ENCODE measurements at places on chromosomes 2 and 18. TPM values are rescaled to one million over a fixed set of nuclear protein-coding genes. Genes with fewer than 3 reads are reported as not detected.

- peak; percentile 72 for DNase-seq
Observed at GRCh38 chr18:39845631-39846030, 2109.4 kb upstream of the PIK3C3 start.

GRCh38 chr2:170362871-170363631 is 185.1 kb downstream of the MYO3B start:
- DNase-seq = no peak

DNA sequence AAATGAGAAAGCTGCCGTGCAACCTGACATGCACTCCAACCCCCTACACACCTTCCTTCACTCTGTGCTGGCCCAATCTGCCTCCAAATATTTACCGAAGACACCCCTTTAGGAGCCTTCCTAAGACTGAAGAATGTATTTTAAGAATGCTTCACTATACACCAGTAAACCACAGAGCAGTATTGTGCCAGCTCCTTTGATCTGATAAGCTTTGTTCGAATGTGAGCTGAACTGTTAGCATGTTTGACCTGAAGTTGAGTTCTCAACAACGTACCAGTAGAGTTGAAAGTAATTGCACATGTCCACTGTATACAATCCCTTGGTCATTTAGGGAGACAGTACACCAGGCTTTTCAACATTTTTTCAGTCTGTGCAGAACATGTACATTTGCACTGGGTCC is 259.2 kb downstream of the TGIF1 start:
- DNase-seq = no peak

- DNase-seq = no peak
Observed at GRCh38 chr18:23924813-23925212, 89.7 kb upstream of the TTC39C start.

DNA sequence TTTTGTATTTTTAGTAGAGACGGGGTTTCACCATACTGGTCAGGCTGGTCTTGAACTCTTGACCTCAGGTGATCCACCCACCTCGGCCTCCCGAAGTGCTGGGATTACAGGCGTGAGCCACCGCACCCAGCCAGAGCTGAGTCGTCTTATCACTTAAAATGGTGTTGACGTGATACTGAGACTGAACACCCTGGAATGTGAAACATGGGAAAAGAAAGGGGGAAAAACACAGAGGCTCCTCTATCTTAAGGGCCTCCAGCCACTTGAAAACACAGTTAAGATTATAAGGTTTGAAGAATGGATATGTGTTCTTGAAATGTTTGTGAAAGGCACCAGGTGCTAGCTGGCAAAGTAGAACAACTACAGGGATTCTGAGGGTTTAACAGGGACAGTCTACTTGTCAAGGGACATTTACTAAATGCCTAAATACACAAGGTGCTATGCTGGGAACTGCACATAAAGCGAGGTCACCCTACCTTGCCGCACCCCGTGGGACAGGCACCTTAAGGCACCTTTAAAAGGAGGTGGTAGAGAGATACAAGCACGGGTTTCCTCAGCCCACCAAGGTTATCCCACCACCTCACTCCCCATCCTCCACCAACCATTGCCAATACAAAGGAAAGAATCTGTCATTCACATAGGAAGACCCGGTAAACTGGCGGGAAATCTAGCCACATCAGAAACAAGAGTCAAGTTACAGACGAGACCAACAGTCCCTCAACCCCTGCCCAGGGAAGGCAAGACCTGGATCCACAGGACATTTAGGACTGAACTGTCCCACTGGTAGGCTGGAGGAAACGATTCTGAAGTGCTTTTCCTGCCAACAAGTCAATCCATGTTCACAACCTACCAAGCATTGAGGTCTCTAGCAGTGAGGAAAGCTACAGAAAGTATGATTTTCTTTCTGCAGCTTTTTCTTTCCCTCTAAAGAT is 43.4 kb downstream of the STK39 start:
- DNase-seq = no peak

DNA sequence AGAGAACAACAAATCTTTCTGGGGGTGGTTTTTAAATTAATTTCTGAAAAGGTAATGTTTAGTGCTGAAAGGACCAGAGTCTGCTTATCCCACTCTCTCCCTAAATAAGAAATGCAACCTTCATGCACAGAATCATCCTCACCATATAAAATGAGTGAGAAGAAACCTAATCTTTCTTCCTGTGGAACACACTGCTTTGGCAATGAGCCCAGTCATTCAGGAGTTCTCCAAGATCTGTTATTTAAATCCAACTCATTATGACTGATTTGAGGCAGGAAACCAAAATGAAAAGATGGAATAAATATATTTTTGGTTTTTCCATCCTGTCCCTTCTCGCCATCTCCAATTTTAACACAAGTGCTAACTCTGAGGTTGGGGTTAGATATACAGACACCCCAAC is 228.3 kb downstream of the SRBD1 start:
- peak; percentile 24 for DNase-seq

FBLN7 gene
- total RNA-seq = under 0.01 TPM

DNA sequence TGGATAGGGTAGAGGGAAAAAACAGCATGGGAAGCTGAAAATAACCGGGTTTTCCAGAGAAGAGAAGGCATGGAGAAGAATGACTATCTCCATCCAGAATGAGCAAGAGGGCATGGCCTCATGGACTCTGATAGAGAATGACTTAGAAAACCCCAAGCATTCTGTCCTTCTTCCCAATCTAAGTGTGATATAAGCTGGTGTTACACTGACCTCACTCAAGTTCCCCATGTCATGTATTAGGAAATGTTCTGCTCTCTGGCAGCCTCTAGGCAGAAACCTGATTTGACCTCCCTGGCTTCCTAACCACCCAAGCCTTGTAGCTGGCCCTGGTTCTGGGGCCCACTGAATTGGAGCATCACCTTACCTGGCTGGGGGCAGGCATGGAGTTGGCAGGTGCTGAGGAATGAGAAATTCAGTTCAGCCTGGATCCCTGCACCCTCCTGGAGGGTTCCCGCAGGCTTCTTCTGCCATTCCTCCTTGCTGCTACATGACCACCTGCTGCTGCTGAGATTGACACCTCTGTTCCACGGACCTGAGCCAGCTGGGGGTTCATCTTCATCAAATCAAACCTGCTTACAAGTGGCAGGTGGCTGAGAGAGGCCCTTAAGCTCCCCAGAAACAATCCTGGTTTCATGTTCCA is 5.2 kb upstream of the SIGLEC15 start:
- no peak for DNase-seq

DNA sequence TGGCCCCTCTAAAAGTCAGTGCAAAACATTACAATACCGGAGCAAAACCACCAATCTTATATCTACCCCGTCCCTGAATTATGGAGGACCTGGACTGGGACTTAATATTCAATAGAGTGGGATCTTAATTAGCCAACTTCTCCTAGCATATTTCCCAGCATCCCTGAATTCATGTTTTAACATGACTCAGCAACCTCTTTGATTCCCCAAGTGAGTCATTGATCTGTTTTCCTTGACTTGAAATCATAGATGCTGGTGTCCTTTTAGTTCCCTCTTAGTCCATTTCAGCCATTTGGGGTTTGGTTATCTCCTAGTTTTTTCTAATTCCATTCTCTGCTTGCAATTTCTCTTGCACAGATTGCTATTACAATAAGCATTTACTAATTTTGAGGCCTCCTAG is 677.7 kb upstream of the CELF4 start:
- DNase-seq = peak; percentile 84

CCDC178 gene
- 0.90 TPM for total RNA-seq

NT5DC4 gene
- not detected for total RNA-seq

DNA sequence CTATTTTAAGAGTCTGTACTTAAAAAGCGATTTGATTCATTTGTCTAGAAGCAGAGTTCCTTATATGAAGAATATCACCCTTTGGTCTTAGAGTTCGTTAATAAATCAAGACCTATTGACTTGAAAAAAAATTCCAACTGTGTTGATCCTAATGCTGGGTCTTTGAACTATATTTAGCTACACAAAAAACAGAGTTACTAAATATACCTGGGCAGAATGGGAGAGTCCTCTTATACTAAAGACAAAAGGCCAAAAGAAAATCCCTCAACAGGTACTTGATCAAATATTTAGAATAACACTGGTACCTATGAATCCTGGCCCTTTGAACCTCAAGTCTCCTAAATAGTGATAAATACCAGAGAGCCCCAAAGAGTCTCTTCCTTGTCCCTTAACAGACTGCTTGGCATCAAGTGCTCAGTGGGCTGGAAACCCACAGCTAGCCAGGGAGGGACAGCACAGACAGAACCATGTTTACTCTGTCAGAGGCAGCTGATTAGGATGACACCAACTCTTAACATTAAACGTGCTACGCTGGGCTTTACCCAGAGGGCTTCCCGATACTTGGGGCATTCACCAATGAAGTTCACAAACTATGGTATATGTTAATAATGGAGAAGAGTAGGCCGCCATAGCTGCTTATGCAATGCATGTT is 95.1 kb downstream of the FIGN start:
- no peak for DNase-seq

- no peak for DNase-seq
Observed at GRCh38 chr2:74881176-74881575, 47.2 kb downstream of the HK2 start.

- DNase-seq = peak; percentile 82
Observed at GRCh38 chr18:9559253-9559652, 55.1 kb downstream of the PPP4R1 start.

PDE6D gene
- total RNA-seq = 8.7 TPM

GRCh38 chr2:120881981-120882788 is 146.5 kb downstream of the GLI2 start:
- DNase-seq = no peak

- peak; percentile 97 for DNase-seq
Observed at GRCh38 chr18:58669731-58670378, 1.4 kb upstream of the MALT1 start.

- DNase-seq = no peak
Observed at GRCh38 chr2:127661072-127661649, 14.2 kb downstream of the LIMS2 start.

DNA sequence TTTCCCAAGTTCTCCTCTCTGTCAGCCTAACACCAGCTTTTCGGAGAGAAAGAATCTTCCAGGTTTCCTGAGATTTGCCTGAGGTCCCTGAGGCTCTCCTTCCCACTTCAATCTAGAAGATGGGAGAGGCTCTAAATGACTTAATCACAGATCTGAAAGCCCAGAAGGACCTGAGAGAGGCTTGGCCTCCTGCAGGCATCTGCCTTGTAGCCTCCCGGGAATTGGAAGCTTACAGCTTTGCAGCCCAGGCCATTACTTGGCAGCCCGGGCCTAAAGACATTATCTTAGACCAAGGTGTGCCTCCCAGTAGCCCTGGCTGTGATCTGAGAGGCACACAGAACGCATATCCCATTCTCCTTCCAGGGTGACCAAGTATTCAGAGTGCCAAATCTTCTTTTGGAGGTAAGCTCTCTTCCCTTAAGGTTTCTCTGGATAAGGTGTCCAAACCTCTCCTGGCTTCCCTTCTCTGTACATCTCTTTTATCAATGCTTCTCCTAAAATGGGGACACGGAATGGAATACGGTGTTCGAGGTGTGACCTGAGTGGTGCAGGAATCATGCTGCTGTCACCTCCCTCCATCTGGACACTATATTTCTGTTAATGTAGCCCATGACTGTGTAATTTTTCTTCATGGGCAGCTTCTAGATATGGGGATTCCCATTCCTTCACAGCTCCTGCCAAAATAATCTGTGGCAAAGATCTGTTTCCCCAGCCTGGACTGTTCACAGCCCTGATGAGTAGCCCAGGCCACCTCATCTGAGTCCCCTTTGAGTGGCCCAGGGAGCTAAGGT is 16.0 kb downstream of the CTIF start:
- no peak for DNase-seq

DNA sequence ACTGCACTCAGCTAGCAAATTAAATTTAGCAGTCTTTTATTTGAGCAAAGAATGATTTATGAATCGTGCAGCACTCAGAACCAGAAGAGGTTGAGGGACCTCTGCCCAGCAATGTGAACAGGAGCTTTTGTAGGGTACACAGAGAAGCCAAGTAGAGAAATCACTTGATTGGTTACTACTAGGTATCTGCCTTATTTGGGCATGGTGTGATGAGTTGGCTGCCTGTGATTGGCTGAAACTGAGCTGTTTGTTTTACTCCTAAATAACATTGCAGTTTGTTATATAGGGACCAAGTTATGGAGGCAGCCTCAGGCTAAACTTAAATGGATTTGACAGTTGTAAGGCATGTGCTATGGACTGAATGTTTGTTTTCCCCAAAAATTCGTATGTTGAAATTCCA is 122.5 kb downstream of the RDH14 start:
- DNase-seq = no peak

GRCh38 chr2:239814116-239814860 is 210.9 kb downstream of the NDUFA10 start:
- no peak for DNase-seq

- DNase-seq = peak; percentile 86
Observed at GRCh38 chr2:28004086-28004485, 113.6 kb downstream of the BABAM2 start.

DNA sequence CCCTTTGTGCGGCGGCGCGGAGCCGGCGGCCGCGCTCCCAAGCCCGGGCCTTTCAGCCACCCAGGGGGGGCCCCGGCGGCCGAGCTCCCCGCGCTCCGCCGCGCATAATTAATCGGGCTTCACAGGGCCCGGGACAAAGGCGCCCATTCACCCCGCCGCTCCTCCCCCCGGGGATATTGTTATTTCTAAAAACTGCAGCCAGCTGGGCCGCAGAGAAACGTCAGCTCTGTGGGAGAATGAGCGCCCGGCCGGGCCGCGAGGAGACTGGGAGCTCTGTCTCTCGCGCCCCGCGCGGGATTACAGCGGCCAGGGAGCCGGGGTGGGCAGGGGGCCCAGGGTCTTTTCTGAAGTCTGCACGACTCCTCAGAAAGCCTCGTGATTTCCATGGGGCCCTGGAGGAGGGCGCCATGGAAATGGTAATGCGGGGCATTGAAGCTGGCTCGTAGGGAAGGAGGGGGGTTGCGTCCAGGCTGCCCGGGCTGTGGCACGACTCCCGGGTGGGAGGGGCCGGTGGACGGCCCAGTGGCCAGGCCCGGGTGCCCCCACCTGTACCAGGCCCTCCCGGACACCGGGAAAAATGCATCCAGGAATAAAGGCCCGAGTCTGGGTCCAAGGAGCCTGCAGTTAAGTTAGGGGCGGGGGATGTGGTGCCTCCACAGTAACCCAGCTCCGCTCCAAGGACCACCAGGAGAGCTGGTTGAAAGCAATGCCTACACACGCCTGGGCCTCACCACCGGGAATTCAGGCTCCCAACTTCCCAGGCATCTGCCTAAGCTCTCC is 125.3 kb downstream of the ZFP36L2 start:
- no peak for DNase-seq

- DNase-seq = no peak
Observed at GRCh38 chr18:74092922-74093321, 54.7 kb downstream of the FBXO15 start.

DNA sequence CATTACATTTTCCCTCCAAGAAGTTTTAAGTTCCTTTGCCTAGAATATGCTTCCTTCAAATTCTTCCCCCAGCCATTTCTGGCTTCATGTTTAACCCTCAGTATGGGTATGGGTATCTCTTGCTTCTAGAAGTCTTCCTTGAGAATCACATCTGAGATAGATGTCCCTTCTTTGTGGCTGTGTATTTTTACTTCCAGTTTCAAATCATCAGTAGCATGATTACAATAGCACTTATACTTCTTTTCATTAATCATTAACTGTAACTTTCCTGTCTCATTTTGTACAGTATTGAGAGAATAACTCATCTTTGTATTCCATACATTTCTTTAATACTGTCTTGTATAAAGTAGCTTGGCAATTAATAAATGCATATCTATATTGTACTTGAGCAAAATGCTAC is 17.3 kb upstream of the PDE1A start:
- DNase-seq = no peak

- no peak for DNase-seq
Observed at GRCh38 chr2:955829-956731, 5.4 kb downstream of the SNTG2 start.

GRCh38 chr2:73961823-73962615 is 22.7 kb upstream of the TET3 start:
- DNase-seq = no peak

All from bronchial epithelial cell (primary cell).